ENCODE measurements at places on chromosomes 7 and 10. TPM values are rescaled to one million over a fixed set of nuclear protein-coding genes. Genes with fewer than 3 reads are reported as not detected.

The FKBP6 gene
- total RNA-seq, result not detected

The OR2A12 gene
- not detected for total RNA-seq

The BBIP1 gene
- total RNA-seq, result 43.3 TPM

The CPEB3 gene
- total RNA-seq, result 0.56 TPM

The ASZ1 gene
- 0.14 TPM for total RNA-seq

The BBS9 gene
- 14.9 TPM for total RNA-seq

DNA sequence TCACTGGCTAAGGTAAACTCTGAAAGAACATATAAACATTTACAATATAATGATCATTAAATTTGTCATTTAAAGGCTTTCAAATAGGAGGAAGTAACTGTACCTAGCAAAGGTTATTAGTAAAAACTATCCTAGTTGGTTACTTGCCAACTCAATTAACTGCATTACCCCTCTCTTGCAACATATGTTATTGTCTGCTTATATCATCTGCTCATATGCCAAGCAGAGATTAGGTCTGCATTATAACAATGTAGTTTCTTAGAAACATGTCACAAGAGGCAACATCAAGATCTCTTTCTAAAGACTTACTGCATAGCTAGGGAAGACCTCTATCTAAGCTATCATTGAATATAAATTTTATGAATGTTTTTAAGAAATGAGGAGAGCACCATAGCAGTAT is 132.5 kb downstream of the RELN start:
- DNase-seq, result no peak

- DNase-seq, result no peak
Measured at GRCh38 chr10:86311906-86312305, 54.7 kb downstream of the GRID1 start.

DNA sequence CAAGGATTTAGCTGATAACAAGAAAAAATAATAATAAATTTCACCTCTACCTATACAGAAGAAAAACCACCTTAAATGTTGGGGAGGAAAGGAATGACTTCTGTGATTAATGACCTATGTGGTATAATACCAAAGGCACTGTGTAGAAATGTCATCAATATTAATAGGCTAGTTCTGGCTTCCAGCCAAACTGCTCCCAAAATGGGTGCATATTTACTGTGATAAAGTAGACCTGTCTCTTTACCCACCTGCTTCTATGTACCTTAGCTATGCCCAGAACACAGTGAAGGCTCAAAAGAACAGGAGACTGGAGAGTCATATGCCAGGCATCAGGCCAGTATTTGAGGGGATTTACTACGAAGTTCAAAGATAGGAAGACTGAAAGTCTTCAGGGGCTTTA is 76.0 kb downstream of the ATE1 start:
- no peak for DNase-seq

DNA sequence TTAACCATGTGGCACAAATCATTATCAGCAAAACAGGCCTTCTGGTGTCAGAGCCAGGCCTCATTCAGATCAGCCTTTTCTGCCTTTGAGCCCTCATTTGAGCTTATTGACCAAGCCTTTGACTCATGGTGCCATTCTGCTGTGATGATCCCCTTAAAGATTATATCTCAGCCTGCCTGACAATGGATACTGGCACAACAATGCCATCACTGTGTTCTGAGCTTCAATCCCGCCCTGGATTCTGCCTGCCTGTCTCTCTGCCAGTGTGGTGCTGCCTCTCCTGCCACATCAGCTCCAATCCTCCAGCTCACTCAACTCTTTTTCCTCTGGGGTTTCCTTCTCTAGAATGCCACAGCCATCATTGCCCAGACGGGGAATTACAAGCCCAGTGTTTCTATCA is 52.6 kb downstream of the SRI start:
- DNase-seq, result no peak

GRCh38 chr7:81079746-81080145 is 160.9 kb upstream of the SEMA3C start:
- no peak for DNase-seq

GRCh38 chr10:26423722-26424121 is 14.4 kb upstream of the APBB1IP start:
- DNase-seq, result no peak

- no peak for DNase-seq
Measured at GRCh38 chr10:98340261-98340939, 72.4 kb upstream of the LOXL4 start.

- DNase-seq, result no peak
Measured at GRCh38 chr10:30683496-30683895, 53.9 kb upstream of the LYZL2 start.

Measured in H4 (cell line).